ENCODE measurements at places on chromosomes 3 and 15. TPM values are rescaled to one million over a fixed set of nuclear protein-coding genes. Genes with fewer than 3 reads are reported as not detected.

DNA sequence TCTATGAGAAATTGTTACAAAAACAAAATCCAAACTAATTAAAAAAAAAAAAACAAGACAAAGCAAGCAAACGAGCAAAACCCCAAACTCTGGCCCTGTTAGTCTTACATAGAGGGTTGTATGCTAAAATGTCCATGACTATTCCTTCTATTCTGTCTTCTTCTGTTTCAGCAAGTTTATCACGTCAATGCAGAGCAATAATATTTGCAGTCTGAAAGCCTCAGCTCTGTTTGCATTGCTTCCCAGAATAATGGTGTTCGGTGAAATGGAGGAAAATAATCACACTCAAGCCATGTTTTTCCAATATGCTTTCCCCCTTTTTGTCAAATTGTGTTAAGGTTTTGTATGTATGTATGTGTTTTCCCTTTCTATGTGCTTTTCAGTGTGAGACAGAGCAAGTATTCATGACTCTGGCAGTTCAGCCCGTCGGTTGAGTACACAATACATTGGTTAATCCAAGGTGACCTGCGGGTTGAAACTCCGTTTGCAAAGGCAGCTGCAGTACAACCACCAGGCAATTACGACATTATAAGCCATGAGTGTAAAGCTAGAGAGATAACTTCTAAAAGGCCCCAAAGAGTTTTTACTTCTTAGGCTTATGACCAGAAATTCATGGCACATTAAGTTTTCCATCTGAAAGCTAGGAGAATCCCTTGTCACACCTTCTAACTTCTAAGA is 34.9 kb upstream of the MAGI1 start:
- no peak for DNase-seq

GRCh38 chr15:98592136-98592535 is 56.2 kb upstream of the IGF1R start:
- no peak for DNase-seq

GRCh38 chr3:193498215-193498614 is 56.5 kb downstream of the ATP13A4 start:
- DNase-seq: no peak

DNA sequence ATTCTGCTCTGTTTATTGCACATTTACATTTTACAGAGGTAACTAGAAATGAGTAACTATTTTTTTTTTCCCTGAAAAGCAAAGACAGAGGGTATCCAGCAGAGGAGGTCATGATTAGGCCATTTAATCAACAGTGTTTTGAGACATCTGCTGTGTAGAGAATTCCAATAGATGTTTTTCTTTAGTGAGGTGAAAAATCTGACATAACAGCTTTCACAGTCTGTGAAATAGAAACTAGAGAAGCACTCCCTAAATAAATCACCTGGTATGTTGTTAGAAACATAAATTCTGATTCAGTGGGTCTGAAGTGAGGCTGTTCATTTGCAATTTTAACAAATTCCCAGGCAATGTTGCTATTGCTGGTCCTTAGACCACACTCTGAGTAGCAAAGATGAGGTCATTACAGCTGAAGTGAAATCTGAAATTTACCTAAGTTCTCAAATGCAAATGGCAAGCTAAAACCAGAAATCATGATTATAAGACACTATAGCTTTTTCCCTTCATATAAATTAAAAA is 329.2 kb upstream of the LRRC3B start:
- DNase-seq: no peak

- DNase-seq: no peak
Observed at GRCh38 chr3:66350601-66351000, 129.8 kb downstream of the SLC25A26 start.

DNA sequence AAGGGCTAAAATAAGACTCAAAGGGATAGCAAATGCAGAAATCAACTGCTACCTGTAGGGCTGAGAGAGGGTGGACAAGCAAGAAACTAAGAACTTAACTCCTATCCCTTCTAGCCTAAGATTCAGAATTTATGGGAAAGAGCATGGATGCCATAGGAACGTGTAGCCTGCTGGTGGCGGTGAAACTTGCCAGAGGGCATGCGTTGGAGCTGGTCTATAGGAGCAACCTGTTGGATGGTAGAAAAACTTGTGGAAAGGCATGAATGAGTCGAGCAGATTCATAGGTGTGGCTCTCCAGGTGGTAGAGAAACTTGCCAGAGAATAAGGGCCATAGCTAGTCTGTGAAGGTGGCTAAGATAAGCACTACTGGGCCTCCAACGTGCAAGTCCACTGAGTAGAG is 137.2 kb downstream of the DOCK3 start:
- no peak for DNase-seq

GRCh38 chr3:154314152-154314551 is 10.1 kb downstream of the DHX36 start:
- no peak for DNase-seq

Gene COL6A6
- total RNA-seq: 4.7 TPM

Gene CDC25A
- 0.94 TPM for total RNA-seq

Gene HYAL1
- 24.6 TPM for total RNA-seq
